ENCODE measurements at places on chromosomes 2 and 18. TPM values are rescaled to one million over a fixed set of nuclear protein-coding genes. Genes with fewer than 3 reads are reported as not detected.

TXNDC2 gene
- total RNA-seq = 0.64 TPM

VIT gene
- 0.39 TPM for total RNA-seq

CNTNAP5 gene
- total RNA-seq = not detected

ALKAL2 gene
- 1.2 TPM for total RNA-seq

FLACC1 gene
- total RNA-seq = not detected

AMMECR1L gene
- total RNA-seq = 16.9 TPM

IL1F10 gene
- not detected for total RNA-seq

DSG4 gene
- not detected for total RNA-seq

BOLL gene
- total RNA-seq = 0.08 TPM

ACMSD gene
- total RNA-seq = not detected

TUBA3E gene
- not detected for total RNA-seq

RPE gene
- 70.9 TPM for total RNA-seq

APOB gene
- not detected for total RNA-seq

HOXD9 gene
- not detected for total RNA-seq

AKAIN1 gene
- total RNA-seq = not detected

HMSD gene
- 0.78 TPM for total RNA-seq

IWS1 gene
- 24.0 TPM for total RNA-seq

All from epithelial cell of alveolus of lung (primary cell).